GM23248 (cell line): ENCODE measurements at places on chromosomes 1 and 21. TPM values are rescaled to one million over a fixed set of nuclear protein-coding genes. Genes with fewer than 3 reads are reported as not detected.

- H3K36me3 ChIP-seq: no peaks in the 10 kb centered on the region
- DNase-seq: no peak
- H3K4me1 ChIP-seq: peaks cover 17% of the 10 kb centered on the region
- H3K27me3 ChIP-seq: no peaks in the 10 kb centered on the region
- no peak overlapping the region for H3K4me3 ChIP-seq
These were observed 336.6 kb upstream of the ZRANB2 start for GRCh38 chr1:71417421-71417820.

DNA sequence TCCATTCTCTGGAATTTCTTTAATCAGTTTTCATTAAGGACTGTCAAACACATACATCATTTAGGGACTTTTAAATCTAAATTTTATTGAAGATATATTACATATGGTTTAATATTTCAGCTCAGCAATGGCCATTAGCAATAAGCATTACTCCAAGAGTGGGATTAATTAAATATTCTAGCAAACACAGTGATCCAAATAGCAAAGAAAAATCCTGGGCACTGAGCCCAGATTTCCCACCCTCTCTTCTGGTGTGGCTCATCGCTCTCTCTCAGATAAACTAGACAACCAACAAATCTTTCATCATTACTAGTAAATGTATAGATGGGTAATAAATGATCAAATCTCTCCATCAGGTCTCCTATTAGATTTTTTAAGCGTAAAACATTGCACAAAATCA is 53.5 kb upstream of the FOXD3 start:
- DNase-seq: no peak
- no peak overlapping the region for H3K27ac ChIP-seq
- no peak overlapping the region for H3K4me3 ChIP-seq

DNA sequence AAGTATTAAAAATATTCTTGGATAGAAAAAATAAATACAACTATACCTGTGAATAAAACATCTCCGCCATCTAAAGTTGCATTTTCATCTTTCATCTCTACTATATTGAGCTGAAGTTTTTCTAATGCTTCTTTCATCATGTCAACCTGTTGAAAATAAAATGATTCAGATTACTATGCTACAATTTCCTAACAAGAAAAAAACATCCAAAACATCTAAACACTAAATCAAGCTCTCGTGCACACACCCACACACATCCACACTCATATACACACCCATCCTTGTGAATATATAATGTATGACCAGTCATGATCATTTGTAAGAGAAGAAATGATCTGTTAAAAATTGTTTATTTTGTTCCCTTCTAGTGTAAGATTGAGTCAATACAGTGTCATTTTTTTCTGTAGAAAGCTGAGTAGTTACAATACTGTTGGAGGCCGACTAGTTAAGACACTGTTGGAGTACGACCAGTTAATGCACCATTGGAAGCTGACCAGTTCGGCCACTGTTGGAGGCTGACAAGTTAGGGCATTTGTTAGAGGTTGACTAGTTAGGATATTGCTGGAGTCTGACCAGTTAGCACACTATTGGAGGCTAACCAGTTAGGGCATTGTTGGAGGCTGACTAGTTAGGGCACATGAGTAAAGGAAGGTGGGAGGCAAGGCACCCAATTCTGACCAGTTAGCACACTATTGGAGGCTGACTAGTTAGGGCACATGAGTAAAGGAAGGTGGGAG is 82.4 kb upstream of the BCL10 start:
- no peak overlapping the region for H3K4me3 ChIP-seq
- DNase-seq: peak; percentile 66
- no peaks in the 10 kb centered on the region for H3K27me3 ChIP-seq

LRRC38 gene
- not detected in 2 replicates for total RNA-seq

DNA sequence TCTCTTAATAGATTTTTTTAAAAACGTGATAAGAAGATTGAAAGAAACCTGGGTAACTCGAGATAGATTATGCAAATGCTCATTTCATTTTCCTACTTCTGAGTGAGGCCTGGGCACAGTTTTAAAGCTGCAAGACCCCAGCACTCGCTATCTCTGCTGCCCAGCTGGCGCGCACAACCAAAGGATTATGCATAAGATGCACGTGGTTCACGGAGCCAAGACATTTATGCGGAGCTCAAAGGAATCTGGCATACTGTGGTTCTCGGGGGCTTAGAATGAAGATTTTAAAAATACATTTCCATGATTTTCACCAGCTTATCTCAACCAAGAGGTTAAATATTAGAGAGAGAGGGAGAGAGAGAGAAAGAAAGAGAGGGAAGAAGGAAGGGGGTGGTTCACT is 210.9 kb downstream of the DSCAM start:
- H3K27ac ChIP-seq: no peak overlapping the region
- H3K4me3 ChIP-seq: no peak overlapping the region

TNFRSF8 gene
- total RNA-seq: not detected in 2 replicates

DNA sequence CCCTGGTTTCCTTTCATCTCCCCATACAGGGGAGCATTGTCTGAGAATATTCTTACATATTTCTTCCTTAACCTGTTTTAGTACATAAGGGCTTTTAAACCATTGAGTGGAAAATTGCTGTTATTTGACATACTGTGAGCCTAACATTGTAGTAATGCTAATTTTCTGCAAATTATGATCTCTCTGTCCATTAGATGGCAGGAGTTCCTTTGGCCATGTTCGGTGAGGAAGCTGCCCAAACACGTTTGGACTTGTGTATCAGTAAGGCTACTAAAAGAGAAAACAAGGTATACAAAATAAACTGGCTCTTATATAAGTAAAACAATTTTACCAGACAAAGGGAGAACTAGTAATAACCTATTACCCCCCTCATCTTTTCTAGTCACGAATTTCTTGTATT is 29.2 kb downstream of the CDC7 start:
- no peaks in the 10 kb centered on the region for H3K36me3 ChIP-seq
- H3K27ac ChIP-seq: no peak overlapping the region
- no peaks in the 10 kb centered on the region for H3K27me3 ChIP-seq
- DNase-seq: peak; percentile 53
- no peak overlapping the region for H3K4me3 ChIP-seq
- H3K4me1 ChIP-seq: peaks cover 30% of the 10 kb centered on the region
